ENCODE measurements at places on chromosomes 3 and 15.

DNA sequence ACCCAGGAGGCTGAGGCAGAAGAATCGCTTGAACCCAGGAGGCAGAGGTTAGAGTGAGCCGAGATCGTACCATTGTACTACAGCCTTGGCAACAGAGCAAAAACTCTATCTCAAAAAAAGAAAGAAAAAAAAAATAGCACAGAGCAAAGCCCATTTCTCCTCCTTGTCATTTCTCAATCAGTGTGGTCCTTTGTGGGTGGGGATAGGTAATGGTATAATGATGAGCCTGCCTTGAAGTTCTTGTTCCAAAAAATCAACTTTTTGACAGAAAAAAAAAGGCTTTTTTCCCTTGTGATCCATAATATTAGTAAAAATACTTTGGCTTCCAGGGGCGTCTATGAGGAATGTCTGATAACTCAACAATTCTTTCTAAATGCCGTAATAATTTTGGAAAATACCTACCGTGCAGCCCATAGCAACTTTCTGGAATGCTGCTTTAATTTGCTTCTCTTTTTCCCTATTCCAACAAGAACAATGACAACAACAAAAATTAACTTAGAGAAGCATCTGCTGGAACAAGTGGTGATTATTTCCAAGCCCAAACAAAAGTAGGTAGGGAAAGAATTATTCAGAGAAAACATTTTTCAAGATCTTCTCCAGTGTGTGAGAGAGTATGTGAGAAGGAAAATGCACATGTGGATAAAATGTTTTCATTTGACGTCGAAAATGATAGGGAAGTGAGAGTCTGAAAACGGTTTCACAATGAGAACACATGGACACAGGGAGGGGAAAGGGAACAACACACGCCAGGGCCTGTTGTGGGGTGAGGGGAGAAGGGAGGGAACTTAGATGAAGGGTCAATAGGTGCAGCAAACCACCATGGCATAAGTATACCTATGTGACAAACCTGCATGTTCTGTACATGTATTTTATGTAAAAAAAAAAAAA is 337.8 kb downstream of the RBMS3 start:
- no peak for DNase-seq

DNA sequence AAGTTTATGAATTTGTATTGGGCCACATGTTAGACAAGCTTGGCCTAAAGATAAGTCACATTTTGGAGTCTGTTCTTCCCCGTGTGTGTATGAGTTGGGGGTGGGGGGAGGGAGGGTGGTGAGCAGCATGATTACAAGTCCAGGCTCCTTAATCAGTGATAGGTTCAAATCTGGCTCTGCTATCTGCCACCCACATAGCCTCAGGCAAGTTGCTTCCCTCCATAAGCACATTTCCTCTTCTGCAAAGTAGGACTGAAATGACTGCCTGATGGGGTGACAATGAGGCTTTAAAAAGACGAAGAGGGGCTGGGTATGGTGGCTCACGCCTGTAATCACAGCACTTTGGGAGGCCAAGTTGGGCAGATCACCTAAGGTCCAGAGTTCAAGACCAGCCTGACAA is 1.1 kb upstream of the SPATA12 start:
- DNase-seq: no peak

DNA sequence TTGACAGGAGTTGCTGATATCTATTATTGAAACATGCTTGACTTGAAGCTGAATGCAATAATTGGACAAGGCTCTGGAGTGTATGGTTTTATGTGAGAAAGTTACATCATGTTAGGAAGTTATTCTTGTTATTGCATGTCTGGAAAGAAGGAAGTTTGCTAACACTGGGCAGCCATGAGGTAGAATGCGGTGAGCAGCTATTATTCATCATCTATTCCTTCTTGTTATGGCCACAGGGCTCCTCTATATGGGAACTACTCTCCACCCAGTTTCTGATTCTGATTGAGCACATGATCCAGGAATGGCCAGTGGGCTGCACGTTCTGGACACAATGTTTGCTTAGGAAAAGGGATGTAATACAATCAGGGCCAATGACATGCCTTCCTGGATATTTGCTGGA is 37.8 kb upstream of the SCN5A start:
- no peak for DNase-seq

- DNase-seq: peak; percentile 76
Measured at GRCh38 chr15:77907824-77908751, 169.4 kb downstream of the TBC1D2B start.

DNA sequence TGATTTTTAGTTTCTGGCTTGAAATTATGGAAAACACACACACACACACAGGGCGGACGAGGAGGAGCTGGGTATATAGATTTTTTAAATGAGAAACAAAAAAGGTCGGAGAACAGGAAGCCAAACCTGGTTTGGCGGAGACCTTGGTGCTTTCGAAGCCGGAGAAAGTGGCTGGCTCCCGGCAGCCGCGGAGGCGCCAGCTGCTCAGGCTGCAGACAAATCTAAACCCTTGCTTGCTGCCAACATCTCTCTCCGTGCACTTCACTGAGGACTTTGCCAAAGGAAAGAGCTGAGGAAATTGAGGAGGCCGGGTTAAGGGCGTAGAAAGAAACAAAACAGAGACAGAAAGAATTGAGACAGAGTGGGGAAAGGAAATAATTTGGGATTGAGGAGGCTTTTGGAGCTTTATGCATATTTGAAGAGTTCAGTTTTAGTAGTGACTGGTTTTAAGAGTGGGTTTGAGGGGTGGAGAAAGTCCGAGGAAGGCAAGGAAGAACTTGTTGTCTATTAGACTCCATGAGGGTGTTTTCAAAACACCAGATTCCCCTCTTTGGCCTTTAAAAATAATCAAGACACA is 2.2 kb downstream of the ZIC1 start:
- DNase-seq: peak; percentile 75

- no peak for DNase-seq
Measured at GRCh38 chr3:58144478-58145325, 66.1 kb downstream of the DNASE1L3 start.

- no peak for DNase-seq
Measured at GRCh38 chr15:100187677-100188076, 154.1 kb downstream of the ADAMTS17 start.

GRCh38 chr3:39327746-39328349 is 1.7 kb upstream of the CCR8 start:
- DNase-seq: no peak

DNA sequence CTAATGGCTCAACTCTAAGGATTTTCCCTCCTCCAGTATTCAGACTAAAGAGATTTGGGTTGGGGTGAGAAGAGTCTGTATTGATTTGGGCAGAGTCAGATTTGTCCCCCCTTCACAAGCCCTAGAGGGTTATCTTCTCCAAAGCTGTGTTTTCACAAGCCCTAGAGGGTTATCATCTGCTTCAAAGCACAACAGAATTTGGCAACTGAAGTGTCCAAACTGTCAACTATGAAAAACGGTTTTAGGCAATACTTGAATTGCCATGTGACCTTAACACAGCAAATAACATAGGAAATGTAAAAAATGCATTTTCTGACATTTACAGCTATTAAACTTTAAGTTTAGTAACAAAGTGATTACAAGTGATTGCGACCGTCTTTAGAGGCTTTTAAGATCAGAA is 119.9 kb downstream of the IMPG2 start:
- no peak for DNase-seq

- no peak for DNase-seq
Measured at GRCh38 chr15:61314427-61314826, 85.3 kb upstream of the RORA start.

DNA sequence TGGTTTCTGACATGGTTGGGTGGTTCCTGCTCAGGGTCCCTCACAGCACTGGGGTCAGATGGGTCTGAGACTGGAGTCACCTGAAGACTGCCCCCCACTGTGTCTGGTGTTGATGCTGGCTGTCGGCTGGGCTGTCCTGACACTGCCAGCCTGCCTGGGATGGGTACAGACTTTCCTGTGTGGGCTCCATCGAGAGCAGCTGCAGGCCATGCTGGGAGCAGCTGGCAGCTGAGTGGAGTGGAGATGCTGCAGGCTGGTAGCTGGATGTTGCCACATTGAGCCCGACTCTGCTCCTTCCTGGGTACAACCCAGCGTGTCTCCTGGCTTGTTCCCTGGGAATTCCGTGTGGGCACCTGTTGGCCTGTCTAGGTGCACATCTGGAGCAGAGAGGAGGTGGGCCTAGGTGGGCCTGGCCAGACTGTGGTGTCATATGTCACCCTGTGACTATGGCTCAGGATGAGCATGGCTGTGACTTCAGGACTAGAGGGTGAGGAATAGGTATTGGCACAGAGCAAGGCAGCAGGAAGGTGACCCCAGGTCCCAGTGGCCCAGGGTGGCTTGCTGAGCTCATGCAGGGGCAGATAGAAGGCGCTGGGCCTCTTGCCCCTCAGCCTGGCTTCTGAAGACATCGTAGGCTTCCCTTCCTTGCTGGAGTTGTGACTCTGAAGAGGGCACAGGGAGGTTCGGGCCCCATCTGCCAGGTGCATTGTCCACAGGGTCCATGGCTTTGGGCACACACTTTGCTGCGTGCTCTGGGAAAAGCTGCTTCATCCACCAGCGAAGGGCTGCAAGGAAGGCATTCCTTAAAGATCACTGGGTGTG is 40.0 kb upstream of the PRR23E start:
- peak; percentile 66 for DNase-seq

DNA sequence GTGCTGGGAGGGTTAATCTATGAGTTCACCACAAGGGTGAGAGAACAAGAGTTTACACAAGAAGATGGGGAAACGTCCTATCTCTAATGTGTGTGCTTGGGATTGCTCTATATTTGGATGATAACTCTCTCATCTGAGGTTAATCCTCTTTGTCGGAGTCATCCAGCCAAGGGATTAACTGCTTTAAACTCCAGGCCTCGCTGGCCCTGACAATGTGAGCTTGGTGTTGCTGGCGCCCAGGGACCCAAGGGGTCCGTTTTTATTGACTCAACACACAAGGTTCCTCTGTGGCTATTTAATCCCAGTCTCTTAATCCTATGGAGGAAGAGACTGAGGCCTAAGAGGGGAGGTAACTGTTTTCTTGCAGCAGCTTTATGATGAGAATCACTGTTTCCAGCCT is 14.2 kb downstream of the SV2B start:
- DNase-seq: no peak

GRCh38 chr3:184718431-184718830 is 6.6 kb upstream of the MAGEF1 start:
- no peak for DNase-seq

- no peak for DNase-seq
Measured at GRCh38 chr15:89404023-89404422, 69.4 kb upstream of the POLG start.

DNA sequence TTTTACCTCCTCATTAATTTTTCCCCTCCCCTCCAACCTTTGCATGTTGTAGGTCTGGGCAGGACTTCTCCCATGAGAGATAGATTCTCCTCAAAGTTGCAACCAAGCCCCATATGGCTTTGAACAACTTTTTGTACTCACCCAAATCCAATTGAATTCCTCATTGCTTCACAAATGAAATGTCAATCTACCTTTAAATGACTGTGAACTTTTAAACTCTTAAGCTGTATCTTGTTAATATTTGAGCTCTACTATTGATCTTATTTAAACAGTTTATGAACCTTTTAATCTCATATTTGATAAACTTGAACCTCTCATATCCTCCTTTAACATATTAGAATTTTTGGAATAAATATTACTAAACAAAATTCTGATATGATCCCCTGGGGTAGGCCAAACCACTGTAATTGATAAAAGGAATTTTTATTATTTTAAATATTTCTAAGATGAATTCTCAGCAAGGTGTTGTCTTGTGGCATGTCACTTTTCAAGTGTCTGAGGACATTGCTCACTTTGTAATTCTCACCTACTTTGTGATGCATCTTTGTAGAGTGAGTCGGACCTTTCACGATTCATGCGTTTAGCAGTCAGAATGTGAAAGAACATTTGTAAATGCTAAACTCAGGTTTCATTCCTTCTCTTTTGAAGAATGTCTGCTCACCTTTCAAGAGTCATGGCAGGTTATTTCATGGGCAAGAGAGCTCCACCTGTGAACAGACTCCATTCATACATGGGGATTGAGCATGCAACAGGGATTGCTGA is 23.4 kb upstream of the GREM1 start:
- no peak for DNase-seq

GRCh38 chr15:88810446-88810845 is 7.2 kb downstream of the ACAN start:
- no peak for DNase-seq

- DNase-seq: no peak
Measured at GRCh38 chr15:60000113-60000823, 3.8 kb upstream of the FOXB1 start.

DNA sequence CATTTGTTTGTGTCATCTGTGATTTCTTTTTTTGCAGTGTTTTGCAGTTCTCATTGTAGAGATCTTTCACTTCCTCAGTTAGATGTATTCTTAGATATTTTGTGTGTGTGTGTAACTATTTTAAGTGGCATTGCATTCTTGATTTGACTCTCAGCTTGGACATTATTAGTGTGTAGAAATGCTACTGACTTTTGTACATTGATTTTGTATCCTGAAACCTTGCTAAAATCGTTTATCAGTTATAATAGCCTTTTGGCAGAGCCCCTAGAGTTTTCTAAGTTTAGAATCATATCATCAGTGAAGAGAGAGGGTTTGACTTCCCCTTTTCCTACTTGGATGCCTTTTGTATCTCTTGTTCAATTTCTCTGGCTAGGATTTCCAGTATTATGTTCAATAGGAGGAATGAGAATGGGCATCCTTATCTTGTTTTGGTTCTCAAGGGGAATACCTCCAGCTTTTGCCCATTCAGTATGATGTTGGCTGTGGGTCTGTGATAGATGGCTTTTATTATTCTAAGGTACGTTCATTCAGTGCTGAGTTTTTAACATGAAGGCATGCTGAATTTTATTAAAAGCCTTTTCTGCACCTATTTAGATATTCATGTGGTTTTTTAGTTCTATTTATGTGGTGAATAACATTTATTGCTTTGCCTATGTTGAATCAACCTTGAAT is 211.7 kb downstream of the MBNL1 start:
- DNase-seq: no peak

GRCh38 chr3:12904951-12905315 is 63.6 kb upstream of the RPL32 start:
- DNase-seq: no peak

GRCh38 chr3:124032881-124033359 is 41.0 kb upstream of the ROPN1 start:
- peak; percentile 87 for DNase-seq

DNA sequence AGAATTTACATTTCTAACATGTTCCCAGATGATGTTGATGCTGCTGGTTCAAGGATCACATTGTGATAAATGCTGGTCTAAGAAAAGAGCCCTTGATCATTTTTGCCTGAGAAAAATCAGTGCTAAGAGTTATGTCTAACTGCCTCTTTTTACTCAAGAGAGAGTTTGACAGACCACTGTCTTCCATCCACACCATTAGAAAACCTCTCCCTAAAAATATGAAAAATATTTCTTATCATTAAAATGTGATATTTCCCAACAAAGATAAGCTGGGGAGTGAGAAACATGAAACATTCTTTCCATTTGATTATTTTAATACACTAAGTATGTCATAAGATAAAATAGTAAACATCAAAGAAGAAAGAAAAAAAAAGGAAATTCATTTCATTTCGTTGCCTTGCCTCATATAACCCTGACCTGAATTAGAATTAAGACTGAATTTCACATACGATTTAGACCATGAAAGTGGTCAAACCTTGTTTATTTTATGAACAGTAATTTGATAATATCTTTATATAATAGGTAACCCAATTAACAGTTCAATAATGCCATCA is 471.8 kb upstream of the ARHGEF26 start:
- DNase-seq: no peak
